ENCODE measurements at places on chromosomes 7 and 10.

- no peak for DNase-seq
These were observed 473.9 kb downstream of the AUTS2 start for GRCh38 chr7:70072220-70072619.

DNA sequence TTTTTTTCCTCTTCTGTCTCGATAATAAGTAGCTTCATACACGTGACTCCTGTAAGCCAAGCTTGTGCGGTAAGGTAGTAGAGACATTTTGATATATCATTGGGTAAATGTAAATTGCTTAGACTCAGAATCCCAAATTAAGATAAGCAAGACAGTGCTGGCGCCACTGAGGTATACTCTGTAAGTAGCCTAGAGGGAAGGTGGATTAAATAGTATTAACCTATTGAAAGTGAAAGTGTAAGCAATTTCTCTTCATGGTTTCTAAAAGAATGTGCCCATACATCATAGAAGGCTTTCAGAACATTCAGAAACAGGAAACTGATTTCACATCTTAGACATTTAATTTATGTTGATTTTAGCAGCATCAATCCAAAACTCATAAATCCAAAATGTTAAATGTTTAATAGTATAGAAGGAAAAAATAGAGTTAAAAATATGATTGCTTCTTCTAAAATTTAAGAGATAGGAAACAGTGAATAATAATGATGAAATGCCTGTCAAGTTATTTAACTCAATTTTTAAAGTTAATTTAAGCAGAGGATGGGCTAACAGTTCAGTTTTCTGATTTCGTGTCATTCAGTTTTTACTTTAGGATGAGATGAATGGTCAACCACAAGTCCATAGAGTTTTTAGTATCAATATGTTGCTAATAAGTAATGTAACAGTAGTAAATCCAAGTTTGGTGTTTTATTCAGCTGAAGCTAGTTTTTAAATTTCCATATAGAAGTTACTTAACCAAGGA is 36.8 kb downstream of the LRRC72 start:
- DNase-seq, result no peak

DNA sequence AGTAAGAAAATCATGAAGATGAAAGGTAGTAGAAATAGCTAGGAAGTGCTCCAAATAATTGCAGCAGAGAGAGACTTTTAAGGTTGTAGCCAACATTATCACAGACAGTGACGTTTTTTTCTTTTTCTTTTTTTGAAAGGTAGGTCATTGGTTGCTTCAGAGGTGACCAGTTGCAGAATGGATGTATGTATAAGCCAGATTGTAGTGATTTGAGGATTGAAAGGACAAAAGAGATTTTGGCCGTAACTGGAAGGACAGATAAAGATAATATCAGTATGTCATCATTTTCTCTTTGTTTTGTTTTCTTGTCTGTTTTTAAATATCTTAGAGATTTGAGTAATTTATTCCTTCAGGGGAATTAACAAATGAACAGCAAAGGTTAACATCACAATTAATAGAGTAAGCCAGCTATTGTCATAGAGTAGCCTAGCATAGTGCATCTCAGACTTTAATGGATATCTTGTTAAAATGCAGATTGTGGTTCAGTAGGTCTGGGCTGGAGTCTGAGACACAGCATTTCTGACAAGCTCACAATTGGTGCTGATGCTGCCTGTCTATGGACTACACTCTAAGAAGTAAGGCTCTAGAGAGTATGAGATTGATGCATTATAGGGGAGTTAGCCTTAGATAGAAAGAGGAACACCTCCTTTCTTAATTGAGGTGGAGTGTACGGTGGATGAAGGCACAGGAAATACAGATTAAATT is 28.3 kb downstream of the CDK13 start:
- no peak for DNase-seq

DNA sequence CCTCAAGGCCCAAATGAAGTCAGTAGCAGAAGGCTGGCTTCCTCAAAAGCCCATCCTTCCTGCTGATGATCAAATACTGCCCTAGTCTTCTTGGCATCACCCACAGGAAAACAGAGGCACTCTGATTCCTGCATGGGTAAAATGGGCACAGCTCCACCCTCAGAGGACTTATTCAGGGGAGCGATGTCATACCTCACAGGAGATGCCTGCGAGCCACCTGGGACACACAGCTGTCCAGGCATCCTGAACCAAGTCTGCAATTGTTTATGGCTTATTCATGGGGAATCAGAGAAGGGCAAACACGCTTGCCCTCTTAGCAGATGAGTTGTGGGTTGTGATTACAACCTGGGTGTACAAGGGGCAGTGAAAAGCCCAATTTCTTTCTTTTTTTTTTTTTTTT is 22.0 kb upstream of the LMTK2 start:
- no peak for DNase-seq

DNA sequence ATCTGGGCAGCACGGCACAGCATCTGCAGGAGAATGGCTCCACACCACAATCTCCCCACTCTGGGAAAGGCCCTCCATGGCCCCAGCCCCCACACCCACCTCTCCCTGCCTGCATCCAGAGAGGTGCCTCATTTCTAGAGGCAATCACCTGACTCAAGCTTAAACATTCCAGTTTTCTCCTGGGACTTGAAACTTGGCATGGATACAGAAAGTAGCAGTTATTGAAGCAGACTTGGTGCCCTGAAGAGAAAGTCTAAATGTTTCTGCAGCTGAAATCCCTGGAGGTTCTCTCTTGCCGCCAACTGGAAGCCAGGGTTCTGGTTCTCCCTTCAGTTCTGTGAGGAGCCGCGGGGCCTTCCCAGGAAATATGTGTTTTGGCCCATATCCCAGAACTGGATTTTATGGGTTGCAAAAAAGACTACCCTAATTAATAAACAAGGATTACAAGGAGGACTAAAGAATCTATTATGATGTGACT is 122.8 kb downstream of the SKIDA1 start:
- DNase-seq, result no peak

DNA sequence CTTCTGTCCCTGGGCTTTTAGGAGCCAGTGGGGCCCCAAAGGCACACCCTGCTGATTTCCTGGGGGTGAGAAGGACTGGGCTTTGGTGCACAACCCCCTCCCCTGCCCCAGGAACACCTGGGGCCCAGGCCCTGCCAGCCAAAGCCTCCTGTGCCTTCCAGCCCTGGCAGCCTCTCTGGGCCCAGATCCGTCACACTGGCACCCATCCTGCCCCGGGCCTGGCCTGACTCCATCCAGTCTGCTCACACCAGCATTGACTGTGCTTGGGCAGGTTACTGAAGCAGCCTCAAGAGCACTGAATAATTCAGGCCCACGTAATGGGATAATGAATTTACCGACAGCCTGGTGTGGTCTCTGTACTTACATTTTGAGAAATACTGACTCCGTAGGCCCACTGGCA is 12.0 kb upstream of the COMTD1 start:
- DNase-seq, result no peak

- no peak for DNase-seq
These were observed at the start of gene AKR1C8 for GRCh38 chr10:5184987-5185775. AKR1C8 (minus strand) TSS chr10:5185150; CDS start chr10:5185104, 46 bp downstream.

DNA sequence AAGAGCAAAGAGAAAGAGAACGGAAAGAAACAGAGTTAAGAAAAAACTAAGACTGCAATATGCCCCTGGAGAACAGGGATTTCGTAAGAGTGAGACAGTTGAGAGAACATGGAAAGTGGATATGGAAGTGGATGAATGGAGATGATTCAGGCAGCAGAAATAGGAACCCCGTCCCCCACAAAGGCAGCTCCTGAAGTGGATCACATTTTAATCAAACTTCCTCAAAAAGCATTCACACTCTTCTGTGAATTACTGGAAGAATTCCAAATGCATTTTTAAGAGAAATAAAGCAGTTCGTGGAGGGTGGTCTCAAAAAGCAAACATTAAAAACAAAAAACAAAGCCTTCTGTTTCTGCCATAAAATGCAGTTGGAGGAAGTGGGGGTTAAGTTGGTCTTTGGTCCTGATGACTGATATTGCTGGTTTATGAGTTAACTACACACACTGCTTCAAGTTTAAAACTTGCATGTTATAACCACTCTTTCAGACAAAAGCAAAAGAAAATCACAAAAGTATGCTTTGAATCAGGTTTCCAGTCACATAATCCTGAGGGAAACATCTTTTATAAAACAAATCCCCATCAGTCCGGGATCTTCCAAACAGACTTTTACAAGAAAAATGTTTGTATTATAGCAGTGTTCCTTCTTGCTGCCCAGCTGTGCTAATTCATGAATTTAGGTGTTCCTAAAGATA is 214.3 kb downstream of the FANK1 start:
- DNase-seq, result no peak
